ENCODE measurements at places on chromosomes 11 and 22.

GRCh38 chr22:47110817-47111443, 348.5 kb downstream of the TBC1D22A start:
- DNase-seq = no peak

GRCh38 chr11:6402561-6402981, 12.3 kb downstream of the SMPD1 start:
- no peak for DNase-seq

GRCh38 chr22:37627545-37627944, 11.9 kb upstream of the SH3BP1 start:
- DNase-seq = no peak

DNA sequence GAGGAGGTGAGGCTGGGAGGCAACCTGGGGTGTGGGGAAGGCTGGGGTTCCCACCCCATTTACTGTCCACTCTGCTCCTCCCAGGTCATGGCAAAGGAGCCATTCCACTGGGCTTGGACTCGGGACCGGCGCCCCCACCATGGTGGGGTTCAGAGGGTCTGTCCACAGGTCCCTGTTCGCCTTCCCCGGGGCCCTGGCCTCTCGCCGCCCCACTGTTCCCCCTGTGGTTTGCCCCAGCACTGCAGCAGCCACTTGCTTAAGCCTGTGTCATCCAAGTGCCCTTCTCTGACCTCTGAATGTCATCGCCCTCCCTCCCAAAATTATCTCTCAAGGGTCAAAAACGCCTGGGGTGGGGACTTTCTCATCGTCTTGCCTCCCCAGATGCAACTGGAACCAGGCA, 2.6 kb downstream of the SPDYC start:
- no peak for DNase-seq

DNA sequence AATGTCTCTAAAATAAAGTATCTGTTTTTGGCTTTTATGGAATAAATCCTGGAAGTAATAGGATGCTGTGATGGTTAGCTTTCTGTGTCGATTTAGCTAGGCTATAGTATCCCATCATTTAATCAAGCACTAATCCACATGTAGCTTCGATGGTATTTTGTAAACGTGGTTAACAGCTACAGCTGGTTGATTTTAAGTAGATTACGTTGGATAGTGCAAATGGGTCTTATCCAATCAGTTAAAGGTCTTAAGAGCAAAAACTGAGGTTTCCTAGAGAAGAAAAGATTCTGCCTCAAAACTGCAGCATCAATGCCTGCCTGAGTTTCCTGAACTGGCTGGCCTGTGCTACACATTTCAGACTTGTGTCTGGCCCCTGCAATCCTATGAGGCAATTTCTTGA, 314.2 kb upstream of the SORL1-AS1 start:
- DNase-seq = no peak

DNA sequence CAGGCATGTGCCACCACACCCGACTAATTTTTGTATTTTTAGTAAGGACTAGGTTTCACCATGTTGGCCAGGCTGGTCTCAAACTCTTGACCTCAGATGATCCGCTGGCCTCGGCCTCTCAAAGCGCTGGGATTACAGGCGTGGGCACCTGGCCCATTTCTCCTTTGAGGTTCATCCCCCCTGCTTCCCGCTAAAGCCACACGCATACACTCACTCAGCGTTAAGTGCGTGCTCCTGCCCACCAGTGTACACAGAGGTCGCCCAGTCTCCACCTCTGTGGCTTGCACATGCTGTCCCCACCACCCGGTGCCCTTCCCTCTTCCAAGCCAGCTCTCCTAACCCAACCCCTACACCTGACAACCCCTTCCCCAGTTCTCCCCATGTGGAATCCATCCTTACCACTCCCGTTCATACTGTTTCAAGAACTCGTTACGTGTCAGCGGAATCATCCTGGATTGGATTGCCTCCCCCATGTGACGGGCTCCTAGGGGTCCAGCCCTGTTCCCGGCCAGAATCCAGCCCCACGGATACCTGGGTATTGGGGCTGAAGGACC, 15.7 kb upstream of the CYTH4 start:
- DNase-seq = no peak

DNA sequence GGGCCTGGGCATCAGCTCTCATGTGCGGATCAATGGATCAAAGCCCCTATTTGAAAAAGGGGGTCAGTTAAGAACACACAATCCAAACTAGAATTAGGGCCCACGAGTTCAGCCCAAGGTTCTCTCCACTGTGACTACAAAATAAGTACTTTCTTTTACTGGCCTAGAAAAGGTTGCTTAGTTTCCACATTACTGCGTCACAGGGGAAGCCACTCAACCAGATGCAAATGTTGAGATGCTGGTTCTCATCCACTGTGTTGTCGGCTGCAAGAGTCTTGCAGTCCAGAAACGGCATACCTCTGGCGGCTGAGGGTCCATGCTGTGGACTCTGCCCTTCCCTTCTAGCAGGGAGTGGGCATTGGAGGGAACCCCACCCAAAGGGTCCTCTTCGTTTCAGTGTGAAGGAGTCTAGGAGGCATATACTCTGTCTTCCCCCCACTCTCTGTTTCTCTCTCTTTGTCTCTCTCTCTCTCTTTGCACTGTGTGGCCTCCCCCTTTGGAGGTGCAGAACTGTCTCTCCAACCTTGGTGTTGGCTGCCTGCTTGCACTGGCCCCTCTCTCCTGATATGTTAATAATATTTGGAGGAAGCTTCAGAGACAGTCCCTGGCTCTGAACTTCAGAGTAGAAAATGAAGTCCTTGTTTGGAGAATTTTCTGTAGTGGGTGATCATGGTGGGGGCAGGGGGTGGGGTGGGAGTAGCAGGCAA, 99.0 kb upstream of the NNMT start:
- DNase-seq = no peak

GRCh38 chr11:67543585-67543984, 20.3 kb upstream of the CABP2 start:
- no peak for DNase-seq

DNA sequence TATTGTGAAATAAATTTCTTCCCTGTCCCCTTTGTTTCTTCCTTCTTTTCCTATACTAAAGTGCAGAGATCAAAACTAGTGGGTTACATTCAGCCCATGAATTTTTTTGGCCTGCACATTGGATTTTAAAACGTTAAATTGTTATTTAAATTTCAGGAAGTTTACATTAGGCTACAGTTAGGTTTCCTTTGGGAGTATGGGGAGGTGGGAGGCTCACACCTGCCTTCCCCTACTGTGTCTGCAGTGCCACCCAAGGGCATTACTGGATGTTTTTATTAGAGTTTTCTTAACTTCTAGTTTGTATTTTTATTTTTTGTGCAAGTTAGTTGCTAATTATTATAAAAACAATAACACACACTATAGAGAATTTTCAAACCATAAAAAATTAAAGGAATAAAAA, 51.7 kb downstream of the CYB5R2 start:
- DNase-seq = no peak

- DNase-seq = no peak
Measured at GRCh38 chr11:125300791-125301218, 136.3 kb downstream of the PKNOX2 start.

DNA sequence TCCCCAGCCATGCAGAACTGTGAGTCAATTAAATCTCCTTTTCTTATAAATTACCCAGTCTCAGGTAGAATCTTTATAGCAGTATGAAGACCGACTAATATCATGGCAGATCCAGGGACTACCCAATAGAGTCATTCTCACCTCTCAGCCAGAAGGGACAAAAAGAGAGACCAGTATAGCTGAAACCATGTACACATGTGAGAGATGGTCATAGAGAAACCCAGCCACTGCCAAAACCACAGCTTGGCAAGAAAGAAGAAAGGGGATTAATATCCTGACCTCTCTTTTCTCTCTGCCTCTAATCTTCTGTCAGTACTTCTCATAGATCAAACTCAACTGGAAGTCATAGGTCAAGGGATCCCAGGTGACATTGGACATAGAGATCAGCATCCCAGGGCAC, 109.8 kb downstream of the CCDC34 start:
- DNase-seq = no peak

DNA sequence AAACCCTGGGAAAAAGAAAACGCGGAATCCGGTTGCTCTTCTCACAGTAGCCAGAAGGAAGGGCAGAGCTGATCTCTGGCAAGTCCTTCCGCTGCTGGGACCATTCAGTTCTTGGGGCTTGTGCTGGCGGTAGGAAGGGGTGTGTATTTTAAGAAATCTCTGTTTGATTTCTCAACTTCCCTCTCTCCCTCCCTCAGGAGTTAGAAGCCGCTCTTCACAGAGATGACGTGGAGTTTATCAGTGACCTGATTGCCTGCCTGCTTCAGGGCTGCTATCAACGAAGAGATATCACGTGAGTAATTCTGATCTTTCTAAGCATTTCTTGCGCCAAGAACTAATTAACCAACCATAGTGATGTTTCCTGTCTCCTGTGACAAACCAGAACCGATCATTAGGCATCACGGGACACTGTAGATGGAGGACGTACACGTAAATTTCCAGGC, 85.9 kb upstream of the SLC25A18 start:
- peak; percentile 61 for DNase-seq

DNA sequence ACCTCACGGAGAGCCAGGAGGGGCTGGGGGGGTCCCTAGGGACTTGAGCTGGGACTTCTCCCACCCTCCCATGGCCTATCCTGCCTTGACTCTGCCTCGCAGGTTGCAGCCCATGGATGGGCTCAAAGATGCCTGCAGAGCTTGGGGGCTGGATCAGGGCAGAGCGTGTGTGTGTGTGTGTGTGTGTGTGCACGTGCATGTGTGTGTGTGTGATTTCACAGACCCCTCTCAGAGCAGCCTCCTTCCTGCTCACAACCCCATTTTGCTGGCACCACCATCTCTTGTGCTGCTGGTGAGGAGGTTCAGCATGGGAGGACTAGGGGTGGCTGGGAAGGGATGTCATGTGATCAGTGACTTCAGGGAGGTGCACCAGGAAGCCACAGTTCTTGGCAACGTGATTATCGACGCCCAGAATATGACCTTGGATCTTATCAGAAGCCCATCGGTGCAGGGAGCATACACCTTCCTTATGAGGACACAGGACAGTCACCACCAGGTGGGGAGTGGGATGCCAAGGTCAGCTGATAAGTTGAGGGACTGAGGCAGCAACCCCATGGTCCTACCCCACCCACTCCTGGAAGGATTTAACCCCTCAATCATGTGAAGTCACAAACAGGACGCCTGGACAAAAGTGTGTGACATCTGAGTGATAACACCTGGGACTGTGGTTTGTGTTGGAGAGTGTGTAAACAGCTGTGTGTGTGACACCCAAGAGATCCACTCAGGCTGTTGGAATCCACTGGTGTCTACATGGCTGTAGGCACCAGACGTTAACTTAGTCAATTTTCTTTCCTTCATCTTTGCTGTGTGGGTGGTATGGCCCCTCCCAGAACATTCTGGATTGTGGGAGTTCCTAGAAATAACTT, 1.8 kb upstream of the NAALADL1 start:
- no peak for DNase-seq

- no peak for DNase-seq
Measured at GRCh38 chr11:72217841-72218240, 1.2 kb downstream of the FOLR2 start.

GRCh38 chr22:45201678-45202332, 38.1 kb downstream of the NUP50 start:
- no peak for DNase-seq

GRCh38 chr11:30983143-30983542, 386.4 kb downstream of the DCDC1 start:
- no peak for DNase-seq

DNA sequence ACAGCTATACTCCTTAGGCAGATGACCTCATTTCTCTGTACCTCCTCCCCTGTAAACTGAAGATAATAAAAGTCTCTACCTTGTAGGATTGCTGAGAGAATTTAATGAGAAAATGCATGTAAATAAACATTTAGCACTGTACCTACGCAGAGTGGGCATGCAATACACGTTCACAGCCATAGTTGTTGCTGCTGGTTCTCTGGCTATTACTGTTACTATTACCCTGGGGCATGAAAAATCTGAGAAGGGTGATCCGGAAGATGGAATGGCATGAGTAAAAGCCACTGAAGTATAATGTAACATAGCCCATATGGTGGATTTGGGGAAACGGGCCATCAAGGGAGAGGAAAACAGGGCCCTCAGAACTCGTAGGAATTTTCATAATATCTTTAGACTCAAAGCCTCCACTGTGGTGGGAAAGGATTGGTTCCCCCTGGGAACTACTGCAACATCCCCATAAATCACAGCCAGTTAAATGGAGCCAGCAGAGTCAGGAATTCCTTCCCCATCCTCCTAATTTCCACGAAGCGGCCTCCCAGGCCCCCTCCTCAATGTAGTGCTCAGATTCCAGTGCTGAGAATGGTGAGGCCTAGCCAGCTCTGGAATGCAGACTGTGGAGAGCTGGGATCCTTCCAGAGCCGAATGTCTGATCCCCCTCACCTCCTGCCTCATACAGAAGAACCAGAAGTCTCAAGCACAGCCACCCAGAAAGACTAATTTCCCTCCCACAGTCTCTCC, 205.3 kb downstream of the MN1 start:
- DNase-seq = no peak

GRCh38 chr11:62707277-62707861, at the start of the genes BSCL2 and GNG3:
TSS of gene BSCL2 (minus strand) at chr11:62707424. CDS start at chr11:62707195, 229 bp downstream.
TSS of gene GNG3 (plus strand) at chr11:62707676. CDS start at chr11:62708296, 620 bp downstream.
- peak; percentile 99 for DNase-seq

- no peak for DNase-seq
Measured at GRCh38 chr11:108135845-108136544, 14.6 kb downstream of the ACAT1 start.

Data from GM23338 (cell line).